ENCODE measurements at places on chromosomes 6 and 20.

DNA sequence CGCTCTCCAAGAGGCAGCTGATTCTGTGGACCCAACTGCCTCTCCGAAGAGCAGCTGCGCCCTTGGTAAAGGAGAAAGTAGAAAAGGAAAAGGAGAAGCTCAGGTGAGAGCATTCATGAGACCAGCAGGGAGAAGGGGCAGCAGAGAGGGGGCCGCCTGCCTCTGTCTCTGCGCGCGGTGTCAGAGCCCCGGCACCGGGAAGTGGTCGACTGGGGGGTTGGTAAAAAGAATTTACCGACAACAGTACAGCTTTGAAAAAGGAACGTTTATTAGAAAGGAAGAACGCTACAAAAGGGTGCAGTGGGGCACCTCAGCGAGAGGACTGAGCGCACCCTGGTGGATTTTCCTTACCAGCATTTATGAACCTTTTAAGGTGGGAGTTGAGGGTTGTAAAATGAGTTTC lies 61.9 kb downstream of the GPR6 start:
- DNase-seq: peak; percentile 14

GRCh38 chr6:125812394-125813292 lies 21.9 kb downstream of the NCOA7 start:
- peak; percentile 99 for DNase-seq

- no peak for DNase-seq
These were observed 145.4 kb downstream of the BFSP1 start for GRCh38 chr20:17385798-17386197.

DNA sequence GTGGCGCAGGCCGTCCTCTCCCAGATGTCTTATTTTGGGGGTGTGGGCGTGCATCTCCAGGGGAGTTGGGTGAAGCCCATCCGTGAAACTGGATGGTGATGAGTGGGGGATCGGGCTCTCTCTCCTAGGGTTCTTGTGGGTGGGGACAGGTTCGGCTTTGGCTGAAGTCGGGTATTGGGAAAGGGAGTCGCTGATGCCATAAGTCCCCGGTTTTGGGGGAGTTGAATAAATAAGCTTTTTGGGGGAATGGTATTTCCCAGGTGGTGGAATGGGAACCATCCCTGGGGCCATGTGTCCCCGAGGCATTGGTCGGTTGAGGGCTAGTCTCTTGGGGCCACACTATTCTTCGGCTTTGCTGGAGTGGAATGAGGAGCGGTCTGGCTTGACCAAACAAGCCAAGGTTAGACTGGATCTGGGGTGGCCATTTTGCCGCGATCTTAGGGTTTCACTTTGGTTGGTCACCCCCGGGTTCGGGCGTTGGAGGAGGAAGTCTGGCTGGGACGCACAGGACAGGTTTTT lies 481 bp downstream of the ZNF133 start:
- peak; percentile 20 for DNase-seq

GRCh38 chr6:135703007-135703406 lies 148.5 kb upstream of the PDE7B start:
- peak; percentile 3 for DNase-seq

DNA sequence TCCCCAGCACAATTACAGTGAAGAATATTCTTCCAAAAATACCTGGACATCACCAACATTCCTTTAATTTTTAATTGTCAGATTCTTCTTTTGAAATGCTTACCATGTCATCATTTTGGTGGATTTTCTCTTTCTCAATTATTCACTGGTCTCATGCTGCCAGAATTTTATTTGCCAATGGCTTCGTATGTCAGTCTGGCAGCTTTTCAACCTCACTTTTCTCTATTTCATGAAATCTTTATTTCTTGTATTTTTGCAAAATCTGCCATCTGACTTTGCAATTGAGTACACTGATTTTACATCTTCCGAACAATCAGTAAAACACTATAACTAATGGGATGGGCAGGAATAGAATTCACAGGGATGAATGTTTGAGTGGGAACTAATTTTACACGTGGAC lies 84.1 kb downstream of the BTBD9 start:
- DNase-seq: no peak

DNA sequence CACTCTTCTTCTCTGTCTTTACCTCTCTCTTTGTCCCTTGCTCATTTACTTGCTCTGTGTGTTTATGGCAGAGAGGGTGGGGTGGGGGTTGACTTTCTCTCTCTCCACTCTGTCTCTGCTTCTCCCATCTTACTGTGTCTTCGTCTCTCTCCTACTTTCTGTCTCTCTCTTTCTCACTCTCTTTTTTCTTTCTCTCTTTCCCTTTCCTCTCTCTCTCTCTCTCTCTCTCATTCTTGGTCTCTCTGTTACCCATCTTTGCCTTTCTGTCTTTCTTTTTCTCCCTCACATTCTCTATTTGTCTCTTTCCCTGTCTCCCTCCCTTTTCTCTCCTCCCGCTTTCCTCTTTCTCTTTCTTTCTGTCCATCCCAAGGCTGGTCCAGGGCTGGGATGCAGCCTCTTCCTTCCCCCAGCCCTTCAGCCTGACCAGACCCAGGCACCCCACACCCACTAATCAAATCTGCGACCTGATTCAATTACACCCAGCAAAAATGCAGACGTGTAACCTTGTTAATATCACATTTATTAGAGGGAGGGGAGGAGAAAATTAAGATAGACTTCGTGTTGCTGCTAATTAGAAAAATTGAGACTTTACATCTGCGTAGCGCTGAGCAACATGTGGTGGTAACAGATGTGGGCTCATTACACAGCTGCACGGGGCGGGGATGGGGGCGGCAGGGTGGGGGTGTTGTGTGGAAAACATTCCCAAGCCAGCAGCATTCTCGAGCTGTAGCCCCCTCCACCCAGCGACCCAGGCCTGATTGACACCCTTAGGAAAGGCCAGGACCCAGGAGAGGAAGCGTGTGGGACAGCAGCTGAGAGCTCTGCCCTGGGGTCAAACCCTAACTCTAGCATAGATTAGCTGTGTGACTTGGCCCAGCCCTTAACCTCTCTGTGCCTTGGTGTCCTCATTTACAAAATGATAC lies 124.9 kb upstream of the MAFB start:
- no peak for DNase-seq

- peak; percentile 30 for DNase-seq
These were observed 85.8 kb downstream of the ZFP64 start for GRCh38 chr20:52105442-52106422.

- DNase-seq: peak; percentile 90
These were observed 15.6 kb downstream of the COMMD7 start for GRCh38 chr20:32727683-32728082.

DNA sequence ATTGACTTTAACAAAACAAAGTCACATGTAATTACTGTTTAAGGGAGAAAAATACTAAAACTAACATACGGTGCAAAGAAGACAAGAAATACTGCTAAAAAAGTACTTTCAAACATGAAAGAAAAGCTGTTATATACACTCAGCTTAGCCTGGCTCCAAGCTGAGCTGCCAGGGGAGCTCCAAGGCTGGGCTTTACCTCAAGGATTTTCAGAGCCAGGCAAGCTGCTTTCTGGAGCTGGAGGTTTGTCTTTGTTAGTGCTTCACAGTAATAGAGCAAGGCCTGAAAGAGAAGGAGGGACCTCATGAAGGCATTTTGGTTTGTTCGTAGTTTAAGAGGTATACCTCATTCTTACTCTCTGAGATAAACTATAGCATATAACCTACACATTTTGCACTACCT lies 19.6 kb upstream of the ARMH2 start:
- DNase-seq: no peak

DNA sequence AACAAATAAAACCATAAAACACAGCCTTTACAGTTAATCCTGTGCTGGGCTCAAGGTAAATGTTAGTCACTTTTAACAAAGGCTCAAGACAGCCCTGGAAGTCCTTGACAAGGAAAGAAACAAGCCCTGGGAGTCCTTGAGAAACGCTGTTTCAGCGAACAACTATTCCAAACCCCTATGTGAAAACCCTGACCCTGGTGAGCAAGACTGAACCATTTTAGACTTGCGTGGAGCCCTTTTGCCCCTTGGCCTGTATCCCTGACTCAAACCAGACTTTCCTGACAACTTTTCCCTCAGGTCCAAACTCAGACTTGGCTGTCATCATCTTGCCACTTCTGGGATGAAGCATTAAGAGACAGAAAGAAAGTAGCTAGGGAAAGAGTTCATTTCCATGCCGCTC lies 180.4 kb downstream of the AIG1 start:
- no peak for DNase-seq

DNA sequence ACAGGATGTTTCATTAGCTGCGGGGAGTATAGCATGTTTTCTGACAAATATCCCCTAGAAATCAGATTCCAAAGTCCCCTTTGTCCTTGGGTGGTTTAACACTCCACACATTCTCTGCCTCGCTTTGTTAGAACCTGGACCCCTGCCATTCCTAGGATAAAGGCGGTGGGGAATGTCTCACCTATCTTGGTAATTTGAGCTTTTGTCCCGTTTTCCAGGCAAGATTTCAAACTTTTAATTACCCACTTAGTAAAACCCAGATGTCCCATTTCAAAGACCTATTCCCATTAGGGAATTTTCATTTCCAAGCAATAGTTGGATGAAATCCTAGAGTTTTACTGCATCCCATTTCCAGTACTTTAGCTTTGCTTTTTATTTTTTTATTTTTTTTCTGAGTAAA lies 501.0 kb upstream of the MAP3K7 start:
- DNase-seq: no peak

DNA sequence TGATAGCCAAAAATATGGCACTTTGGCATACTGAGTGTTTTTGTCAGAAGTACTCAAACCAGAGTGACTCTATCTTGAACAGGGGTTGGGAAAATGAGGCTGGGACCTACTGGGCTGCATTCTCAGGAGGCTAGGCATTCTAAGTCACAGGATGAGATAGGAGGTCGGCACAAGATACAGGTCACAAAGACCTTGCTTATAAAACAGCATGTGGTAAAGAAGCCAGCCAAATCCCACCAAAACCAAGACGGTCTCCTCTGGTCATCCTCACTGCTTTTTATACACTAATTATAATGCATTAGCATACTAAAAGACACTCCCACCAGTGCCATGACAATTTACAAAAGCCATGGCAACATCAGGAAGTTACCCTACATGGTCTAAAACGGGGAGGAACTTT lies 985.1 kb downstream of the HACE1 start:
- no peak for DNase-seq

DNA sequence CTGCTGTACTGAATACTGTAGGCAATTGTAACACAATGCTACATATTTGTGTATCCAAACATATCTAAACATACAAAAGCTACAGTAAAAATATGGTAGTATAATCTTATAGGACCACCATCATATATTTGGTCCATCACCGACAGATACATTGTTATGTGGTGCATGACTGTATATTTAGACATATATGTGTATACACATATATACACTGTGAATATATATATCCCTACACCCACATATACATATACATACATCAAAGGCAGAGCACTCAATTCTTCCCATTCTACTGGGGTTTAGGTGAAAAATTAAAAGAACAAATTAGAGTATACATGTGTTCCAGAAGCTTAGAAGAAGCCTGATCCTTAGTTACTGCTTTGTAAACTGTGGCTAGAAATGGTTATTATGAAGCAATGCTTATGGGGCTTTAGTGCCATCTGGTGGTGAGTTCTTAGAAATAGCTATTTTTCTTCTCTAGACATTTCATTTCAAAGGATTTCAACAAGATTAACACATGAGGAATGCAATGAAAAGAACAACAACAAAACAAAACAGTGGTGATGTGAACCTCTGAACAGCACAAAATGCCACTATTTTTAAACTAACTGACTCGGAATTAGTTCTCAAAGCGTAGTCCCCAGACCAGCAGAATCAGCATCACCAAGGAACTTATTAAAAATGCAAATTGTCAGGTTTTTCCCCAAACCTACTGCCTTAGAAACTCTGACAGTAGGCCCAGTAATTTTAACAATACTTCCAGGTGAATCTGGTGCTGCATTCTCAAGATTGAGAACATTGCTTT lies 38.0 kb downstream of the PKHD1 start:
- DNase-seq: peak; percentile 30

GRCh38 chr6:41591122-41591521 lies 44.9 kb downstream of the FOXP4 start:
- DNase-seq: no peak

- DNase-seq: no peak
These were observed 10.2 kb upstream of the CHRNA4 start for GRCh38 chr20:63371291-63371865.

DNA sequence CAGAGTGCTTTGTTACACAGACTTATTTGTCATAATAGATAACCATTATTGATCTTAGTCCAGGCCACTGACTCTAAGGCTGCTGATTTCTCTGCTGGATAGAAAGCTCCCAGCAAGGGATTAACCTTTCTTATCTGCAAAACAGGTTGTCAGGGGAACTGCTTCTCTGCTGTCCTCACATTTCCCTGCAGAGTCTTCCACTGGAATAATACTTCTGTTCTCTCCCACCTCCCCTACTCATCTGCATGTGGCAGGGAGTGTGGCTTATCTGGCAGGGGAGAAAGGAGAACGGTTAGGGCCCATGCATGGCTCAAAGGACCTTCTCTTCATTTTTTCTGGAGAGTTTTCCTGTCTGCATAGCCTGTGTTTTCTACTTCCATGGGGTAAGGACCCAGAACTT lies 86.2 kb downstream of the LAMP5 start:
- no peak for DNase-seq

DNA sequence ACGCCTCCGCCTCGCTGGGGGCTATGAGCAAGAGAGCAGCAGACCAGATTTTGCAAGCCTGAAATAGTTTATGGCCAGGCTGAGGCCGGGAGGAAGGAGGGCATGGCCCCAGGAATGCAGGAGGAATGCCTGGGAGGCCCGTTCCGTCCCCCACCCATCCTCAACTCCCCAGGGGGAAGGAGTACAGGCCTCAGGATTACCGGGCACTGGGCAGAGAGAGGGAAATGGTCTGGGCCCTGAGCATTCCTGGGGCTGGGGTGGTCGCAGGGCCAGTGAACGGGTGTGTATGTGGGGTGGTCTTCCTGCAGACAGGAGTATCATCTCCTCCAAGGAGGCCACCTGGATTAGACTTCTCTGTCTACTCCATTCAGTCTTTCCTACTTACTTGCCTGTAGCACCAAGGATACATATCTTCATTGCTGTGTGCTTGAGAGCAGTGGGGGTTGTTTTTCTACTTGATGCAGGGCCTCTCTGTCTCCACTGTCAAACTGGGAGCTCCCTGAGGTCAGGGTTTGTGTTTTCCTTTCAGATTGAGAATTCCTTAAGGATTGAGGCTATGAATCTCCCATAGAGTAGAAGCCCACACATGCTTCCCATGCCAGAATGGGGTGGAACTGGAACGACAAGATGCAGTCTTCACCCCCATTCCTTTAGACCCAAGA lies 81.3 kb downstream of the VEGFA start:
- peak; percentile 95 for DNase-seq

GRCh38 chr20:53736757-53737395 lies 143.2 kb upstream of the ZNF217 start:
- peak; percentile 68 for DNase-seq

GRCh38 chr6:56364827-56365339 lies 117.5 kb upstream of the COL21A1 start:
- DNase-seq: peak; percentile 95

DNA sequence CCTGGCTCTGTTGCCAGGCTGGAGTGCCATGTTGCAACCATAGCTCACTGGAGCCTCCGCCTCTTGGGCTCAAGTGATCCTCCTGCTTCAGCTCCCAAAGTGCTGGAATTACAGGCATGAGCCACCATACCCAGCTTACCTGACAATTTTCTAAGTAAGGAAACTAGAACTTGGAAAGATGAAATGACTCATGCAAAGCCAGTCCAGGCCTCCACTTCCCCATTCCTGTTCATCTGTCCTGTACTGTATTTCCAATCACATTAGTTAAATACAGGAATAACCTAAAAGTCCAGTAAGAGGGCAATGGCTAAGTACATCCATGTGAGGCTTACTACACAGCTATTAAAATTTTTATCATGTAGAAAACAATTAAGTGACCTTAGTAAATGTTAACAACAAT lies 8.3 kb upstream of the ADGB start:
- DNase-seq: no peak

Measured in amniotic epithelial cell (primary cell).